ENCODE measurements at places on chromosomes 1 and 21.

GRCh38 chr1:224809613-224810012, 119.9 kb upstream of the DNAH14 start:
- DNase-seq: no peak

DNA sequence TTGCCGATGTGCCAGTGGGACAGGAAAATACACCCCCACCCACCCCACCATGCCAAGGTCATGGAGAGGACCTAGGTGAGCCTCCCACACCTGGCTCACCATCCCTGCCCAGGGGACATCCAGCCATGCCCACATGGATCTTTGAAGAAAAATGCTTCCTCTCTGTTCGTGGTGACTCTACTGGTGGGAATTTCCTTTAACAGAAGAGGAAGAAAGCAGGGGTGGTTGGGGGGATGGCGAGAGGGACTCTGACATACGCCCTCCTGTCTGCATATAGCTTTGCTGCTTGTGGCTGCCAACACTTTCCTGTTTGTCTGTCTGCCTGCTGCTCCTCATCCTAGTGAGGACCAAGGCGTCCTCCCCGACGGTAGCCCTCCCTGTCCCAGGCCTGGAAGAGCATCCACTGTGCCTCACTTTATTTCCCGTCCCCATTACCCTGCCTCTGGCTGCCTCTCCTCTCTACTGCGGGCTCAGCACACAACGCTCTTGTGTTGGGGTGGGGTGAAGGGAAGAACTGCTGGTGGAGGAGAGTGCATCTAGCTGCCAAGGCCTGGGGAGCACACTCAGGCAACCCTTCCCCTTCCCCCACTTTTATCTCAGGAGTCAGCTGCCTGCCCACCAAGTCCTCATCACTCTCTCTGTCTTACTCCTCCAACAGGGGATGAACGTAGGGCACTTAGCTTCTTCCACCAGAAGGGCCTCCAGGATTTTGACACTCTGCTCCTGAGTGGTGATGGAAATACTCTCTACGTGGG, 2.5 kb downstream of the SEMA4A start:
- DNase-seq: no peak

DNA sequence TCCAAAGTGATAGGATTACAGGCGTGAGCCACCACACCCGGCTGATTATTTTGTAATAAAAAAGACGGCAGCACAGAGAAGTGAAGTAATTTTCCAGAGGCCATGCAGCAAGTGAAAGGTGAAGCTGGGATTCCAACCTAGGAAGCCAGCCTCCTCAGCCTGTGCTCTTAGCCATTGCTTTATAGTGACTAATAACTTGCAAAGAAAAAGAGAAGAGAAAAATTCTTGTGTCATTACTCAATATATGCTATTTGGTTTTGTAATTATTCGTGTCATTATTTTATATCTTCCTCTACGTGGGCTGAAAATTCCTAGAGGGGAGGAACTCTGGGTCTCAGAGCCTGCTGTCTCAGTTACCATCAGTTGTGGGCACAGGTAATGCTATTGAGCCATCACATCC, 1.6 kb upstream of the IER5 start:
- DNase-seq: peak; percentile 81

DNA sequence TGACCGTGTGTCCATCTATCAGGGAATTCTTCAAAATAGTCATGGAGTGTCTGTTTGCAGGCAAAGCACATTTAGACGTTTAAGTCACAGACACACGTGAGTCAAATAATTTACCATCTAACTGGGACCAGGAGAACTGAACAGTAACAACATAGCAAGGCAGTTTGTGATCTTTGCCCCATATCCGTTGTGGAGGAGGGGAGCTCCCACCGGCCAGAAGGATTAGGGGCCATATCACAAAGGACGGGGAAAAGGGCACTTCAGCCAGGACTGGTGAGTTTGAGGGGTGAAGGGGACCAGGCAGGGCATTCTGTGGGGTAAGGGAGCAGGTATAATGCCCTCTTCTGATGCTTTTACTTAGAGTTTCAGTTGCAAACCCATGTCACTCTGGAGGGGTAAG, 22.9 kb downstream of the ELAPOR1 start:
- no peak for DNase-seq

DNA sequence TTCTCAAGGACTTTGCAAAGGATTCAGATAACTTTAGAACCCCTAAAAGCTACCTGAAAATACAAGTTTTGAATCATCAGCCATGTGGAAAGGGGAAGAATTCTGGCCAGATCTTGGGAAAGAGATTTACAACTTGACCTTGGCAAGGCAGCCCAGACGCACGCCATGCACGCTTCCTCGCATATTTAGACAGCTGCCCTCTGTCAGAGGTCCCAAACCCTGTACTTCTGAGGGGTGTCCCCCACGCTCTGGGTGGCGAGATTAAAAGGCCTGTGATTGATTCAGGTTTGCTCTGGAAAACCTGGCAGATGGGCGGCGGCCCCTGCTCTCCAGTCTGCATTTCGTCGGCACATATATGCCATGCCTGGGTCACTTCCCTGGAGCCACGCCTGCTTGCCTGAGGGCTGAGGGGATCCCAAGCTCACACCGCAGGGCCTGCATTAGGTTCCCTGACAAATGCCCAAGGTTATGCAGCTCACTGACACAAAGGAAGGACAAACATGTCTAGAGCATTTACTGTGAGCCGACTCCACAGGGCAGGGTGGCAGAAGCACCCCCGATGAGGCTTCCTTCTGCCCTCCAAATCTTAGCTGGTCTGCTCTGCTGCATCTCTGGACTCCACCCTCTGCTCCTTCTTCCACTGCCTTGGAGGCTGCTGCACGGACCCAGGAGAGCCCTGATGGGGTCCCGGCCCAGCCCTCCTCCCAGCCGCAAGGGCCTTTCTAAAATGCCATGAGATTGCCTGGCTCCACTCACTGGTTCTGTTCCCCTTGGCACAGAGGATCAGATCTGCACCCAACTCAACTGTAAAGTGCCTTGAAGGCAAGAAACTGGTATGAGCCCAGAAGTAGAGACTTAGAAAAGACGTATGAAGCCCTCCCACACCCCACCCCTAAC, 103.9 kb downstream of the BCAR3 start:
- DNase-seq: no peak

- DNase-seq: peak; percentile 55
Measured at GRCh38 chr1:235783148-235783776, 83.4 kb downstream of the LYST start.

DNA sequence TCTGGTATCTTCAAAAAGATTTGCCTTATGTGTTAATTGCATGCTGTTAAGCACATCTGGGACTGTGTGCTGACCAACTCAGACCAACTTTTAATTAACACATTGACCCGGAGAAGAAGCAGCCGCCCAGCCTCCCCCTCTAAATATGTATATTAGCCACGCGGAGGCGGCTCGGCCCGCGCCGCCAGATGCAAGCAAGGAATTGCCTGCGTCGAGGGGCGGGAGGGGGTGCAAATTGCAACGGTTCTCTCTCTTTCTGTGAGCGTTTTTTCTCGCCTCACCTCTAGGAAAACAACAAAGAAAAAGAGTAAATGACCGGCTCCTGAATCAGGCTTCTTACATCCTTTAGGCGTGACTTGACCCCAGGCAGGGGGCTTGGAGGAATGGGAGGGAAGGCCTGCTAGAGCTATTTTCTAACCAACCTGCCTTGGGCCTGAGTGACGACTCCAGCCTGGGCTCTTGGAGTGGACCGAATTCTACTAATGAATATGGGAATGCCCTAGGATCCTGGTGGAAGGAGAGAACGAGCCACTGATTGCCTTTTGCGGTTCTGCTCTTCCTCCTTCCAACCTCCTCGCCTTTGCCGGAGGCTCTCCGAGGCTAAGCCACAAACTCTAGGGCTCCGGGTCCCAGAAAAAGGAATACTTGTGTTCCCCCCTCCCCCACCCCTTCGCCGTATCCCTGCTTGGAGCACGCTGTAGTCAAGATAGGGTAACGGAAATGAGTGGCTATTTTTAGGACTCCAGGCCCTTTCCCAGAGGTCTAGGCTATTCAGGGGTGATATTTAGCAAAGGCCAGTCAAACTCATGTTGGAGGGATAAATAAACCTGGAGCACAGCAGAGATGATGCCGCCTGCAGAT, 417.0 kb upstream of the ESRRG start:
- DNase-seq: no peak

DNA sequence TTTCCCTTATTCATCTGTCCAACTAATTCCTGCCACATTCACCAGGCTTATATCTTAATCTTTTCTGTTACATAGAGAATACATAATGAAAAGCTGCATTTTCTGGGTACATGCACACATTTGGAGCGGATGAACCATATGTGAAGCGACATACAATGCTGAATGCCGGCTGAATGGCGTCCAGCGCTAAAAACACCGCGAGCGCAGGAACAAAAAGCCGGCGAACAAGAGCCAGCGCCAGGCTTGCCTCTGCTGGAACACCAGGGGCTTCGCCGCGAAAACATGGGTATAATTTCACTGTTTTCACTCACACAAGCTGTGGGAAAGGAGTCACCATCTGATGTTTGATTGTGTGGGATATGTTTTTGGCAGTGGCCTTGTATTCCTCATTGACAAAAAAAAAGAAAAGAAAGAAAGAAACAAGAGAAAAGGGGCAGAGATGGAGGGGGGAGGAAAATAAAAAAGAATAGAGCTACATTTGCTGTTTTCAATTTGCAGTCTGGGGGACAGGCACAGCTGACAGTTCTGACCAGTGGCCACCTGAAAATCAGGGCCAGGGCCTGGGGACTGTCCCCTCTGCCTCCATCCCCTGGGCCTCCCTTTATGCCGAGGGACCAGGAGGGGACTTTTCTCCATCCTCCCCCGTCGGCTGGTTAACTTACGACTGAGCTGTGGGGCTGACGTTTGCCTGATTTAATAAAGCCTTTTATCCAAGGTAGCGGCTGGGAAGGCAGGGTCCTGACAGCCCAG, 70.2 kb upstream of the OLIG2 start:
- no peak for DNase-seq

DNA sequence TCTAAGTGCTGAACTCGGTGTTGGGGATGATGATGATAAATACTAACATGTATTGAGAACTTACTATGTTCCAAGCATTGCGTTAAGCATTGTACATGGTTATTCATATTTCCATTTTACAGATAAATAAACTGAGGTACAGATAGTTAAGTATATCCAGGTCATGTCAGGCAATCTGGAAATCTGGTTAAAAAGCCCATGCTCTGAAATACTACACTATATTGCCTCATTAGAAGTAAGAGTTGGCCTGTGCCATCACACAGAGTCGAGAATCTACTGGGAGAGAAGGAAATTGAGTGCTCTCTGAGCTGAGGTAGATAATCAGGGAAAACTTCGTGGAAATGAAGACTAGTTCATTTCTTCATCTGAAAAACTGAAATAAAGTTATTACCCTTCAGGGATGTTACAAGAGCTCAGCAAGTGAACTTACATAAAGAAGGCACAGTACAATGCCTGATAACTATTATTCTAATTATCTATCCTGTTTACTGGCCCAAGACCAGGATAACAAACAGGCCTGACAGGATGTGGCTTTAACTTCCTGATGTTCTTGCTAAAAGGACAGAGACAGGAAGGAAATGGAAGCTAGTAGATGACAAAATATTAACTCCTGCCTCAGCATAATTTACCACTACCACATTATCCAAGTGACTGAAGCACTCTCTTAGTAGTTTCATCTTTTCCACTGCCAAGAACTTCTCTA, 85.6 kb downstream of the EPS15 start:
- DNase-seq: peak; percentile 10

- no peak for DNase-seq
Measured at GRCh38 chr1:111283838-111284237, 6.8 kb upstream of the CHIA start.

DNA sequence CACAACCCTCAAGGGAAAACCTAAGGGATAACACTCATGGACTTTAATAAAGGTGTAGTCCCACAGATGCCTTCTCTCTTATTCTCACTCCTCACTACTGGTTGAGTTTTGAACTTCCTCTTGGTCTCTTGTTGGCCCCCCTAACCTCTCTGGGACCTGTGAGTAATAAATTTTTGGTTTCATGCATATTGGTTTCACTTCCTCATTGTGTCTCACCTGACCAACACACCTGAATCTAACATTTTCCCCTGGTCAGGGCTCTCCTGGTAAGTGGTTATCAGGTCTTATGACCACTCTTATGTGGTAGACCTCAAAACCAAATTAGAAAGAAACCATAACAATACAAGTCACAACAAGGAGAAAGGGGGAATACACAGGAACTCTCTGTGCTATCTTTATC, 60.5 kb upstream of the PRMT6 start:
- DNase-seq: no peak

- no peak for DNase-seq
Measured at GRCh38 chr1:70005386-70006034, 199.9 kb downstream of the LRRC40 start.

DNA sequence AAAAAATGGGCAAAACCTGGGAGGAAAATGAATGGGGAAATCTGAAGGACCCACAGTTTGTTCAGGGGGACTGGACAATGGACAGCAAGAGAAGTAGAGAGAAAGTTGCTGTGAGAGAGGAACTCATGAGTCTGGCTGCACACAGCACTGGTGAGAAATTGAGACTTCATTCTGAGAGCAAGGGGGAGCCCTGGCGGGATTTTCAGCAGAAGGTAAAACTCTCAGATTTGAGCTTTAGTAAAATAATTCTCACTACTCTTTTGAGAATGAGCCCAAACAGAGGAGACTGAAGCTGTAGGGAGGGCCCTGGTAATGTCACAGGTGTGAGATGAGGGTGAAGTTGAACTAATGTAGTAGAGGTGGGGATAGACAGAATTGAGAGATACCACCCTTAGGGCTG, 438.6 kb downstream of the OMA1 start:
- no peak for DNase-seq

GRCh38 chr1:78388275-78388674, 102.5 kb upstream of the PTGFR start:
- DNase-seq: no peak

DNA sequence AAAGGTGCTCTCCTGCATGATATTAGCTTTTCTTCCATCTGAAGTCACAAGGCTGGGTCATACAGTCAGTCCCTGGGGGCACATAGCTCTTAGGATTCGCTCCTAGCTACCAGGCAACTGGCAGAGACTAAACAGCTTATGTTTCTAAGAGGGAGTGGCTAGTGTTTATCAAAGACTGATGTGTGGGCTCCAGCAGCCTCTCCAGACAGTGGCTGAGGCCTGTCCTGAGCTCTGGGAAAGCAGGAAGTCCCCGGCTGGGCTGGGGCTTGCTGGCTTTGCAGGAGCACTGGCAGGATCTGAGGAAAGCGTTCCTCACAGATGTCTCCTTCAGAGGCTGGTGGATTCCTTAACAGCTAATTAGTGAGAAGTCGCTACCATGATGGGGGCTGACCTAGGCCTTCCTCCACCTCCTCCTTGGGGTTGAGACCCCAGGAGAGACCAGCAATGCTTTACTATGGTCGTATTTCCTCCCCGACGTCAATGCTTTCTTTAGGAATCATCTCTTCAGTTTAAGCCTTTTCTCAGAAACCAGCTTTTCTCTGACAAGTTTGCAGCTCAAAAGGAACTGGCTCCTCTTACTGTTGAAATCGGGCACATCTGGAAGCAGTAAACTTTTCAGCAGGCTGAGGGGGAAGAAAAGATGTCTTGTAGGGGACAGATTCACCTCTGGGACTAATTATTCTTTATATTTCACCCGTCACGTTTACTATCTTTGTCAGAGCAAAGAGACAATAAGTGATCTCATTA, 33.5 kb upstream of the HHAT start:
- DNase-seq: peak; percentile 52

- DNase-seq: peak; percentile 17
Measured at GRCh38 chr1:86914998-86915736, 732 bp downstream of the HS2ST1 start.
